ENCODE measurements at places on chromosomes 1 and 21.

GRCh38 chr1:7026169-7026568 lies 240.9 kb downstream of the CAMTA1 start:
- no peak for DNase-seq

GRCh38 chr1:160978510-160978927 lies 23.9 kb upstream of the ITLN2 start:
- no peak for DNase-seq

GRCh38 chr1:5601516-5601915 lies 390.7 kb downstream of the NPHP4 start:
- no peak for DNase-seq

DNA sequence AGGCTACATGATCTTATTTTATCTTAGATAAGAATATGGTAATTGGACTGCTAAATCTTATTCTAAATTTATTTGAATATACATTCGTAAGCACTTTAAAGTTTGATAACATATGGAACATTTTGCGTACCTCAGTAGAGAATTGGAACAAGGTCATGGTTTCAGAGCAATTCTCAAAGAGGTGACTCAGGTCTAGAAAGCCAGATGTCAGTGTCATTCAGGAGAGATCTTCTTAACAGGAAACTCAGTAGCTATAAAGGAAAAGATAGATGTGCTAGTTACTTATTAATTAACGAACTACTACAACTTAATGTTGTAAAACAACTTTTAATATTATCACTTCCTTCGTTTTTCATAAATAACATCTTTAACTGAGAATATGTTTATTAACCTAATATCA lies 142.5 kb downstream of the USP25 start:
- no peak for DNase-seq

- no peak for DNase-seq
Observed at GRCh38 chr1:89556726-89557444, 32.3 kb downstream of the LRRC8B start.
